ENCODE measurements at places on chromosomes 6 and 20.

GRCh38 chr6:166565084-166565967, 21.2 kb downstream of the RAMACL start:
- DNase-seq, result no peak

GRCh38 chr6:137919837-137920730, 53.0 kb downstream of the TNFAIP3 start:
- no peak for DNase-seq

- no peak for DNase-seq
Observed at GRCh38 chr20:42254673-42255072, 636.5 kb upstream of the CHD6 start.

DNA sequence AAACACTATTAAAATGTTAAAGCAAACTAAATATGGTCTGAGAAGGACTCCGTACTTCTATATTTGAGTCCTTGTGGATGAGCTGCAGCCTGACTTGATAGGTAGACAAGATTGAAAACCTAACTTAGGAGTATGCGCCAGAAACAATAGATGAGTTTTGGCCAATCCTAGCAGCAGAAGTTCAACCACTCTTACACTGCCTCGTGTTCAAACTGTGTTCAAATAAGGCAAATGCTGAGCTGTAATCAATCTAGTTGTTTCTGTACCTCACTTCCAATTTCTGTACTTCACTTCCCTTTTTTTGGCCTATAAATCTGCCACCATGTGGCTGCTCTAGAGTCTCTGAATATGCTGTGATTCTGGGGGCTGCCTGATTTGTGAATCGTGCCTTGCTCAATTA, 13.2 kb upstream of the SERINC1 start:
- DNase-seq, result no peak

DNA sequence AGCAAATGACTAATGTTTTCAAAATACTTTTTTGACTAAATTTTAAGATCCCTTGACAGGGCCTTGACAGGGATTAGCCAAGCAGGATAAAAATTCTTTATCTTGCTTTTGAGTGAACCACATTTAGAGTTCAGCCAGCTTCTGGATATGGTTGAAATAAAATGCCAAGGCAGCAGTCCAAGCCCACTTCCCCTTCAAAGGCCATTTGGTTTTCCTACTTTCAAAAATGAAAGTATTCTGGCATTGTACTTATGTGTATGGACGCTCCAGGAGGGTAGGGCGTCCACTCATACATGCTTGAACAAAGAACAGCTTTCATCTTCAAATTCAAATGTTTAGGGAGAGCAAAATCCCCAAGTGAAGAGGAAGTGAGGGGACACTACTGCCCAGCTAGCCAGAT, 82.3 kb upstream of the BCLAF1 start:
- DNase-seq, result no peak

- DNase-seq, result no peak
Observed at GRCh38 chr6:77231438-77232305, 231.6 kb downstream of the HTR1B start.

DNA sequence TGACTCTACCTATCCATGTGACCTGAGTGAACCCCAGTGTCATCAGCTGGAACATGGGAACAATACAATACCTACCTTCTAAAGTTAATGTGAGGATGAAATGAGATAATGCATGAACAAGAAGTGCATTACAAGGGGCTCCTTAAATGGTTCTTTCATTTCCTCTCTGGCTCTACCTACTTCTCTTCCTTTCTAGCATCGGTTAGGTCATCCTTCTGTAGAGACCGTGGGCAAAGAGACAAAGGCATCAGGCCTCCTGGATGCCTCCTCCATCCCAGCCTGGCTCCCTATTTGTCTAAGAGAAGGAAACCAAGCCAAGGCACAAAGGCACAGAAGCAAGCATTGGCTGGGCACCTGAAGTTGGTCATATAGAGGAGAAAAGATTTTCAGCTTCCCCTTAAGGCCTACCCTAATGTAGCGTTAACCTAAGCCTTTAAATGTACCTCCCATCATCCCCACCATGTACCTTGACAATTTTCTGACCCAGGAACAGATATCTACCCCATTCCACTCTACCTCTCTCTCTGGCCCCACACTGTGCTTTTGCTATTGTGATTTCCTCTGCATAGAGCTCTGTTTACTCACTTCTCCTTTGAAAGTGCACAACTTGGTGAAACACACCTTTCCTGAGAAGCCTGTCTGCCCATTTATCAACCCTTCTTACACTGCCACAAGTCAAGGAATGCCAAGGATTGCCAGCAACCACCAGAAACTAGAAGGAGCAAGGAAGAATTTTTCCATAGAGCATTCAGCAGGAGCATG, 86.6 kb downstream of the GCLC start:
- no peak for DNase-seq

DNA sequence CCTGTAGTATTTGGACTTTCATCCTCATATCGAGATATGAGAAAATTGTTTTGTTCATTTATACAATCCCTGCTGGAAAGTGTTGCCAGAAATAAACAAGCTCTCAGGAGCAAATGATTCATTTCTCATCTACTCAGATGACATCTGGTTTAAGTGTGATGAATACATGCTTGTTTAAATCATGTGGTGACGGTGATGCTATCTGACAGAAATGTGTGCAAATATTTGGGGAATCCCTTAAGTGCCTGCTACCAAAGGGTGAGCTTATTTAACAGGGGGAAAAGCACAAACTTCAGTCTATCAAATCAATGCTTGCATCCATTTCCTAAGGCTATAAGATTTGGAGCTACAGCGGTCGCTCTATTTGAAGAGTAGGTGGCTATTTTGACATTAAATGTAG, 368.3 kb upstream of the SASH1 start:
- DNase-seq, result no peak

GRCh38 chr6:109799129-109799528, 108.0 kb downstream of the FIG4 start:
- no peak for DNase-seq

GRCh38 chr6:120935016-120935415, 399.3 kb downstream of the TBC1D32 start:
- no peak for DNase-seq

- DNase-seq, result no peak
Observed at GRCh38 chr6:32922083-32922482, 18.7 kb downstream of the HLA-DMB start.

DNA sequence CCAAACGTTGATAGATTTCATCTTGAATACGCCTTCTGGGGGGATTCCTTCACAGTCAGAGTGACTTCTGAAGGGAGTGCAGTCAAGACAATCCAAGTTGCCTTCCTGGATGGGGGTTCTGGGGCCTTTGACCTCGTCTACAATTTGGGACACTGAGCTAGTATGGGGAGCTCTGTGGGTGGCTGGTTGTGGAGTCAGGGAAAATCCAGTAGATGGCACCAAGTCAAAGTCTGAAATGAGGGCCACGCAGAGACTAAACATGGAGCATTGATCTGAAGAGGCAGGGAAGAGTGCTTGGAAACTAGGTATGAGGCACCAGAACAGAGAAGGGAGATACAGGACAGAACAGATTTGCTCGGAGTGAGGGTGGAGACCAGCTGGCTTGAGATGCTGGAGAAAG, 43.6 kb upstream of the CCN6 start:
- DNase-seq, result no peak

- no peak for DNase-seq
Observed at GRCh38 chr6:112683106-112683505, 336.0 kb downstream of the RFPL4B start.

GRCh38 chr6:54624779-54625178, 221.8 kb upstream of the FAM83B start:
- DNase-seq, result no peak

DNA sequence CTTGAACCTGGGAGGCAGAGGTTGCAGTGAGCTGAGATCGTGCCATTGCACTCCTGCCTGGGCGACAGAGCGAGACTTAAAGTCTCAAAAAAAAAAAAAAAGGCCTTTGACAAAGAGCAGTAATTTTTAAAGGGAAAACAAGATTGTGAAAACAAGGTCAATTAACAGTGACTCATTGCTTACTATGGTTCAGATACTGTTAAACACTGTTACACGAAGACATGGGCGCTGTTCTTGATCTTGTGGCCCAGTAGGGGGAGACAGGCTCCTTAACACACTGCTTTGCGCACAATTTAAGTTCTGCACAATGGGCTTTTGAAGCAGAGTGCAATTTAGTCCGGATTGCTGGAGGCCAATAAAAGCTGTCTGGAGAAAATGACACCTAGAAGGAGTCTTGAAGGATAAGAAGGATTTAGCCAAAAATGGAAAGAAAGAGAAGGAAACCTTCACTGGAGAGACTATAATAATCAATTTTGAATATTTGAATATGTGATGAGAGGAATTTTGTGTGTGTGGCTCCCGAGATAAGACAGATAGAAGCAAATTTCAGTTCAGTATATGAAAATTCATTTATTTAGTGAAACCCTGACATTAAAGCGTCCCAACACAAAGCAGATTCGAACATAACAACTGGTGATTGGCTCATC, 6.0 kb upstream of the LATS1 start:
- DNase-seq, result no peak

- DNase-seq, result no peak
Observed at GRCh38 chr6:168834801-168835200, 393.8 kb downstream of the SMOC2 start.

DNA sequence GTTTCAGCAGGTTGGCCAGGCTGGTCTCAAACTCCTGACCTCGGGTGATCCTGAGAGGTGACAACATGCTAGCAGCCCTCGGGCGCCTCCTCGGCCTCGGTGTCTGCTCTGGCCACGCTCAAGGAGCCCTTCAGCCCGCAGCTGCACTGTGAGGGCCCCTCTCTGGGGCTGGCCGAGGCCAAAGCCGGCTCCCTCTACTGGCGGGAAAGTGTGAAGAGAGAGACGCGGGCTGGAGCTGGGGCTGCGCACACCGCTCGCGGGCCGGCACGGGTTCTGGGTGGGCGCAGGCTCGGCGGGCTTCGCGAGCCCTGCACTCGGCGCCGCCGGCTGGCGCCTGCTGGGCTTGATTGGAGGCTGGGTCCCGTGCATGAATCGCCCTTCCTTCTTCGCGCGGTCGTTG, 80.8 kb upstream of the RBM24 start:
- no peak for DNase-seq

DNA sequence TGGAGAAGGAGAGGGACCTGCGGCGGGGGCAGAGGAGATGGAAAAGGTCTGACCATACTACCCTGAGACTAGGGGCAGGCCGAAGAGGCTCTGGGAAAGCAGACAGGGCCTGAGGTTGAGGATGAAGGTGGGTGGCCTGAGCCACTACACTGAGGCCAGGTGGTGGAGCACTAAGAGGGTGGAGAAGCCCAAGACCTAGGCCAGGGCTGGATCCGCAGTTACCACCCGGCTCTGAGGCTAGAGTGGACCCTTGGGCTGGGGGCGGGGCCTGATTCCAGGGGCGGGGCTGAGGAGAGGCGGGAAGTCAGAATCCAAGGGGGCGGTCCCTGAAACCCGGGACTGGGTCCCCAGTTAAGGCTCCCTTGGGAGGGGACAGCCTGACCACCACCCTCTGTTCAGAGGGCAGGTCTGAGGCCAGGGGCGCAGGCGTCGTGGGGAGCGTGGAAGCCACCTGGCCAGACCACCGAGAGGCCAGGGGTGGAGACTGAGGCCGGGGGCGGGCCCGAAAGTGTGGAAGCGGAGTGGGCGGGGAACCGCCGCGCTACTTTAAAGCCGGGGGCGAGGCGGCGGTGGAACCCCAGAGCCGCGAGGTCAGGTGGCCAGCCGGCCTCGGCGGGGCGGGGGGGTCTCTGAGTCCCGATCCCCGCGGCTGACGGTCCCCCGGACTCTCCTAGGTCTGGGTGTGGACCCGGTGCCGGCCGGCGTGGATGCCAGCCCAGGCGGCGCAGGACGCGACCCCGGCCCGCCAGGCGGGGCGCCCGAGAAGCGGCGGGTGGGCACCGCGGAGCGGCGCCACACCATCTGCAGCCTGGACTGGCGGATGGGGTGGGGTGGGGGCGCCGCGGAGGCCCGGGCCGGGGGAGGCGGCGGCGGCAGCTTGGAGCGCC, 8.3 kb downstream of the CCM2L start:
- peak; percentile 77 for DNase-seq

DNA sequence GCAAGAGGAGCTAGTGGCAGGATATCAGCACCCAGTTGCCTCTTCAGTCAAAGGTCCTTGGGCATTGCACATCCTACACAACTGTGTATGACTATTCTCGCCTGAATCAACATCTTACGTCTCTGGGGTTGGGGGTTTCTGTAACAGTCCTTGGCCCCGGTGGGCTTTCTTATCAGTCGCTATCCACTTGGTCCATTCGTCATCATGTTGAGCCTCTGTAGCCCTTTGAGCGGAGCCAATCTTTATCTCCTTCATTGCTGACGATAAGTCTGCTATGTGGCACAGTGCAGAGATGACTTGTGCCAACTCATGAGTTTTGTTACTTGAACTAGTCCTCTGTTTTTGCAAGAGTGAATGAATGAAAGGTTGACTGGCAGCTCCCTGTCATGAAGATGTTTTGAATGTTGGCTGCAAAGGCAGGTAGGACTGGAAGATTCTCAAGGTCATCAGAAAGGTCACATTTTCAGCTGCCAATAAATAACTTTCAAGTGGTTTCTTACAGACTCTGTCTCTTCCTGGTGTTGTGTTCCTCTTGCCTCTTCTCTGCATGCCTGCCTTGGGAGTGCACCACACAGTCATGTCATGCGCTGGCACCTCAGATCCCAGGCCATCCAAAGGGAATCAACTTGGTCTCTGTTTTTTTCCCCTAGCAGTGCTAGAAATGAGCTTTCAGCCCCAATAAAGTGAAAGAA, 238.9 kb downstream of the SLC24A3 start:
- no peak for DNase-seq

- DNase-seq, result no peak
Observed at GRCh38 chr6:105211831-105212230, 32.0 kb upstream of the POPDC3 start.

- no peak for DNase-seq
Observed at GRCh38 chr20:61856626-61857413, 208.9 kb downstream of the TAF4 start.

- DNase-seq, result no peak
Observed at GRCh38 chr20:7505152-7505834, 435.0 kb downstream of the HAO1 start.

- no peak for DNase-seq
Observed at GRCh38 chr20:22802296-22802695, 217.9 kb upstream of the FOXA2 start.

DNA sequence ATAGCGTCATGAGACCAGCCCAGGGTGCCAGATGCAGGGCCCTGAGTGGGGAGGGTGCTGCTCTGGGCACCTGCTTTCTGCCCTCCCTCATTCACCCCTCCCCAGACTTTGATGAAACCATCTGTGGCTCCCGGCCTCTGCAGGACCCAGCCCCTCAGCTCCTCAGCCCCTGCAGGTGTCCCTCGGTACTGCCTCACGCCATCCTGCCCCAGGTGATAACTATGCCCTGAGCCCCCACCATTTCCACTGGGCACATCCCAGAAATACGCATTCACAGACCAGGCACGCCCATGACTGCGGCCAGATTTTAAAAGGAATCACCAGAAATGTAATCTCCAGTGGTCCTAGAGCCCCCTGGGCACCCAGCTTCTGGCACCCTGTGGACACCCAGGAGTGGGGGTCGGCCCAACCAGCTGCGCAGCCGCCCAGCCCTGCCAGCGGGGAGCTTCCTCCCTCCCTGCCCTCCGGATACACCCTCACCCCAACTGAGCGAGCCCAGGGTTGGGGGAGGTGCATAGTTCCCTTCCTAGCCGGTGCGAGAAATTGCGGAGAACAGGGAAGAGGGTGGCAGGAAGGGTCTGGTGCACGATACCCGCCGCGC, 615 bp upstream of the NTSR1 start:
- DNase-seq, result no peak
